ENCODE measurements at places on chromosomes 11 and 22.
A peak's percentile ranks its signal among the peaks of the same experiment; 100 is the strongest.

- no peak overlapping the region for H3K27ac ChIP-seq
- no peak overlapping the region for H3K4me3 ChIP-seq
Observed at GRCh38 chr22:37276776-37277175, 5.5 kb upstream of the CYTH4 start.

GRCh38 chr11:7520981-7521487, 7.2 kb downstream of the PPFIBP2 start:
- peaks cover 10% of the 10 kb centered on the region for H3K36me3 ChIP-seq
- H3K4me3 ChIP-seq: no peak overlapping the region
- no peak overlapping the region for H3K27ac ChIP-seq
- H3K4me1 ChIP-seq: peaks cover 15% of the 10 kb centered on the region

GRCh38 chr11:120589376-120589775, 77.8 kb downstream of the GRIK4 start:
- no peak for DNase-seq
- no peak overlapping the region for H3K27ac ChIP-seq
- H3K27me3 ChIP-seq: peaks cover 33% of the 10 kb centered on the region
- peaks cover 4% of the 10 kb centered on the region for H3K36me3 ChIP-seq

DNA sequence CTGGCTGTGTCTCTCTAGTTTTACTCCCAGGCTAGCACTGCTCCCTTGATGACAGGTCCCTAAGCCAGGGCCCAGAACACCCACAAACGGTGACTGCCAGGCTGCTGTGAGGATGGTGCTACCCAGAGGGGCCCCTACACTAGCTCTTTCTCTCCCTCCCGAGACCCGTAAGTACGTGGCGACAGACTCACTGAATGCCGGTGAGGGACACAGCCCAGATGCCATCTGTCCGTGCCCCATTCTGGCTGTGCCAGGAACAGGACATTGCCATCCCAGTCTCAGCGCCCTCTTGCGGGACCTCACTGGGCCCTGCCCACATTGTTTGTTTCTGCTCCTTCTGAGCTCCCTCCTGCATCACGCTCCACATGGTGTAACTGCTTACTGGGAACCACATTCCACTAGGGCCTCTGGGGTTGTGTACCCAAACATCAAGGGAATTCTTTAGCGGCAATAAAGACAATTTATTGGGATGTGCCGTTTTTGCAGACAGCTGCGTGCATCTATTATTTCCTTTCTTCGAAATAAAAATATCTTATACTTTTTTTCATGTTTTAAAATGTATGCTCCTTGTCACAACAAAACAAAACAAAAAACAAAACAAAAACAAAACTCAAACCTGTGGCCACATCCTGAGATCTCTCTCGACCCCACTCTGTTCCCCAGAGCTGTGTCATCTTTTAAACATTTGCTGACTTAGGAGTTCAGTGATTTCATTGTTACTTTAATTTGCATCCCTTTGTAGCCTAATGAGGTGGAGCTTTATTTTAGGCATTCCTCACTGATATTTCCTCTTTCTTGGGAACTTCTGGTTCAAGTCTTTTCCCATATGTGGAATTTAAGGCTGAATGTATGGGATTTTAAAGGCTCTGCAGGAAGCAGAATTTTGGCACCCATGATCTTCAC, 4.4 kb upstream of the TPCN2 start:
- no peaks in the 10 kb centered on the region for H3K36me3 ChIP-seq
- H3K4me3 ChIP-seq: no peak overlapping the region
- H3K27me3 ChIP-seq: peaks cover 6% of the 10 kb centered on the region
- DNase-seq: no peak
- H3K4me1 ChIP-seq: peaks cover 25% of the 10 kb centered on the region
- peak overlapping the region; percentile 61 for H3K27ac ChIP-seq

- DNase-seq: no peak
- H3K4me3 ChIP-seq: no peak overlapping the region
- no peaks in the 10 kb centered on the region for H3K36me3 ChIP-seq
Observed at GRCh38 chr11:102757823-102758549, 22.4 kb downstream of the MMP10 start.

GRCh38 chr11:107856180-107856980, 2.2 kb downstream of the SLC35F2 start:
- H3K27me3 ChIP-seq: peaks cover 43% of the 10 kb centered on the region
- H3K4me1 ChIP-seq: peaks cover 6% of the 10 kb centered on the region
- H3K27ac ChIP-seq: peak overlapping the region; percentile 2
- no peak for DNase-seq

DNA sequence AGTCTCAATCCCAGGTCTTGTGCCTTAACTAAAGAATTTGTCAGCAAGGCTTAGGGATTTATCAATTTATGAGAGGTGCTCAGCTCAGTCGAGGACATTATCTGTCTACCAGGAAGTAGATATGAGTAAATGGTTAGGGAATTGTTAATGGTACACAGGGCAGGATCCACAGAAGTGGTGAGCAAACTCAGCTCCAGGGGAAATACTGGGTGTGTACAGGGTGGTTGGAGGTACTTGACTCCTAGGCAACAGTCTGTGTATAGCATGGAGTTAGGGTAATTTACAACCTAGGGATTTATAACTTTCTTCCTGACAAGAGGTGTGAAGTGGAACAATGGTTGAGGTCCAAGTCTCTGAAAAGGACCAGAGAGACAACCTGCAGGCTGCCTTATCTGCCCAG, 123.4 kb upstream of the OR9Q1 start:
- no peak for DNase-seq
- peaks cover 6% of the 10 kb centered on the region for H3K4me1 ChIP-seq
- H3K36me3 ChIP-seq: no peaks in the 10 kb centered on the region
- H3K27me3 ChIP-seq: peaks cover 9% of the 10 kb centered on the region
- H3K4me3 ChIP-seq: peak overlapping the region; percentile 6

- peaks cover 12% of the 10 kb centered on the region for H3K4me1 ChIP-seq
- DNase-seq: no peak
- no peak overlapping the region for H3K27ac ChIP-seq
- H3K27me3 ChIP-seq: peaks cover 39% of the 10 kb centered on the region
- no peaks in the 10 kb centered on the region for H3K36me3 ChIP-seq
- H3K4me3 ChIP-seq: peak overlapping the region; percentile 83
Observed at GRCh38 chr22:37818409-37819104, 4.6 kb upstream of the GALR3 start.

DNA sequence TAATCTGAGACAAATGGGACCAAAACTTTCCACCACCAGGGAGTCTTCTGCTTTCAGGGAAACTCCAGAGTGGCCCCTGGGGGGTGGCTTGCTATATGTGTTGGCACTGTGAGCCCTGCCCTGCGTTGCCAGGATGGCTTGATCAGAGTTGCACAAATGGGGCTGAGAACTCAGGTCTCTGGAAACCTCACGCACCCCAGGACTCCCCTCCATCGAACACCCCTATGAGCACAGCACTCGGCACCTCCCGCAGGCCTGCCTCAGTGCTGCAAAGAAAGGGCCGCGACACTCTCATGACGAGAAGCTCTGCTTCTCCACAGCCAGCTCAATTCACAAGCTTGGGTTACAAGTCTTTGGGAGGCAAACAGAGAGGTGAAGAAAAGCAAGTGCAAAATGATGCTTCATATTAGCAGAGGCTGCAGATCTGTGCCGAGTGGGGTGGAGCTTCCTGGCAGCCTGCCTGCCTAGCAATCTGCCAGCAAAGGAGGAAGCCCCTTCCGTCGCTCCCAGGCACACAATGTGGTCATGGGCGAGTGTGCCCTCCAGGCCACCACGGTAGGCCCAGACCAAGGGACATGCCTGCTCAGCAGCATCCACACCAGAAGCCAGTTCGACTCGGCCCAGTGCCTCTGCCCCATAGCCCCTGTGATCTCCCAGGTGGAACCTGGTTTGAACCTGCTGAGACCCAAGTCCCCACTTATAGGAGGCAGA, 55.7 kb downstream of the MYH9 start:
- H3K4me1 ChIP-seq: peaks cover 89% of the 10 kb centered on the region
- no peak for DNase-seq
- H3K4me3 ChIP-seq: peak overlapping the region; percentile 76
- H3K36me3 ChIP-seq: peaks cover 35% of the 10 kb centered on the region
- H3K27ac ChIP-seq: peak overlapping the region; percentile 100
- H3K27me3 ChIP-seq: no peaks in the 10 kb centered on the region

DNA sequence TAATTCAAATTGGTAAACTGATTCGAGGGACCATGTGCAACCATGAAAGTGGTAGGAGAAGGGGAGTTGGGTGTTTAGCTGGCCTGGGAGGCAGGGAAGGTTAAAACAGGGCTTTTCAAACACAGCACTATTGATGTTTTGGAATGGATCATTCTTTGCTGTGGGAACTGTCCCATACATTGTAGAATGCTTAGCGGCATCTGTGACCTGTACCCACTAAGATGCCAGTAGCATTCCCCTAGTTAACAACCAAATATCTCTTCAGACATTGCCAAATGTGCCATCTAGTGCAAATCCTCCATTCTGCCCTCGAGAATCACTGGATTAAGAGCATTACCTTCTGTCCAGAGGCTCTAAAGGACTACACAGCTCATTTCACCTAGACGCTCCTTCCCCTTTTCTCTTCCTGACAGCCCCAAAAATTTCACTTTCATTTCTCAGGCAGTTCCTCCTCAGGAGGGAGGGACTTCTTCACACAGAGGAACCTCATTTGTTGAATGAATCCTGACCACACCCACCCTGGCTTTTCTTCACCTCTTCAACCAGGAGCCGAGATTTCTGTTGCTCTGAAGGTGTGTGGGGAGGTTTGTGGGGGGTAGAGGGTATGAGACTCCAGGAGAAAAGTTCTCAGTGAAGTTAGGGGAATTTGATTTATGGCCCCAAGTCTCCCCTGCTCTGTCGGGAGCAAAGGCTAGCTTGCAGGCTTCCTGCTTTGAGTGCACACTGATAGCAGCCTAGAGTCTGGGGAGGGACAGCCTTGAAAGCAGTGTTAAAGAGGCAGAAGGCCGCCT, at the start of gene TRIM34:
Gene TRIM34, plus strand, starts transcription at position 513 of the 791 bp plus-strand sequence. CDS start 7,331 bp downstream, outside the sequence.
- DNase-seq: no peak
- H3K4me1 ChIP-seq: peaks cover 24% of the 10 kb centered on the region
- H3K36me3 ChIP-seq: no peaks in the 10 kb centered on the region
- H3K27me3 ChIP-seq: no peaks in the 10 kb centered on the region
- H3K27ac ChIP-seq: peak within 1 kb of the TSS; percentile 42

- no peak overlapping the region for H3K27ac ChIP-seq
- peaks cover 15% of the 10 kb centered on the region for H3K4me1 ChIP-seq
- H3K4me3 ChIP-seq: peak overlapping the region; percentile 79
- peaks cover 15% of the 10 kb centered on the region for H3K27me3 ChIP-seq
Observed at GRCh38 chr11:64060861-64061444, 25.2 kb downstream of the FLRT1 start.

GRCh38 chr22:26287382-26288225, 118.3 kb downstream of the SEZ6L start:
- H3K27ac ChIP-seq: no peak overlapping the region
- no peak overlapping the region for H3K4me3 ChIP-seq

GRCh38 chr11:94781837-94782236, 13.7 kb downstream of the AMOTL1 start:
- no peaks in the 10 kb centered on the region for H3K27me3 ChIP-seq
- H3K4me1 ChIP-seq: peaks cover 44% of the 10 kb centered on the region
- DNase-seq: no peak
- H3K27ac ChIP-seq: no peak overlapping the region

DNA sequence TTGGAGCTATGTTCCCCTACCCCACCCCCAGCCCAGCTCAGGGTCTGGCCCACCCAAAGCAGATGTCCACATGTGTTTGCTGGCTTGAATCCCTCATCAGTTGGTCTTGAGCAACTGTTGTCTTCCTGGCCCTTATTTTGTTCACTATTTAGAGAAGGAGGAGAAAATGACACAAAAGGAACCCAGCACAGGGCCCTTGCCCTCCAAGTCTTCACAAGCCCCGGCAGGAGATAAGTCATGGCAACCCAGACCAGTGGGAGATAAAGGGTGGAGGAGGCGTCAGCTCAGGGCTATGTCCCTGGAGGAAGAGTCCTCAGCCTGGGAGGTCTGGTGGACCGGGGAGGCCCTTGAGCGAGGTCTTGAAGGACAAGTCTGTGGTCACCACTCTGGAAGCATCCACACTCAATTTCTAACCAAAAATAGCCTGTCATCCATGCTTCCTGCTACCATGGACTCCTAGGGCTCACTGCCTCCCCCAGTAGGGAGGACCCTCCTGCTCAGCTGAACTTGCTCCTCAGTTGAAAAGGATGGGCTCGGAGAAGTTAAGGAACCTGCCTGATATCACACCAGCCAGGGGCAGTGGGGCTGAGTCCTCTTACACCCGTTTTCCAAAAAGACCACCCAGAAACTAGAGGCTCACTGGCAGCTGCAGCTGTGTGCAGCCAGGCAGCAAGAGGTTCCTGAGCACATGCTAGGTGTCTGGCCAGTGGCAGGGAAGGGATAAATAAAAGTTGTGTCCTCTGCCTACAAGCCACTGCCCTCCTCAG, 1.8 kb upstream of the RAB3IL1 start:
- peaks cover 33% of the 10 kb centered on the region for H3K27me3 ChIP-seq
- H3K4me1 ChIP-seq: peaks cover 43% of the 10 kb centered on the region
- H3K4me3 ChIP-seq: peak overlapping the region; percentile 92

DNA sequence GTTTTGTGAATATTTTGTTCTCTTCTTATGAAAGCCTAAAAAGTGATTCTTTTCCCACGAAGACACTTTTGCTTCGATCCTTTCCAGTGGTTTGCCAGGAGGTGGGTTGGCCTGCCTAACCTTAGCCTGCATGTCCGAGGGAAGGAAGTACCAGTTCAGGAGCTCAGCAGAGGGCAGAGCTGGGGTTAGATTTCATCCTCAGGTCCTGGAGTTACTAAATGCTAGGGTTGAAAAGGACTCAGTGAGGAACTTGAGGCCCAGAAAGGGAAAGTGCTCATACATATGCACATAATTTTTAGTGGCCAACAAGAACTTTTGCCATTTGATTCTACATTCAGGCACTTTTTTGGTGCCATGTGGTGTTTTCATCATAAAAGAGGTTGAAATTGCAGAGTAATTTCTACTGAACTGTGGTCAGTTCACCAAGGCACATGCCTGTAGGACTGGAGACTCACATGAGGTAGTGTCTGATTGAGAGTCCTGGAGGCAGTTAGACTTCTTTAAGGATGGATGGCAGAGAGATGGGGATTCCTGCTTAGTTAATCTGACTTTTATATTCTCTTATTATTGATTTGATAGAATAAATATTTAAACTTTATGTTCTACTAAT, 36.7 kb downstream of the NCAM1 start:
- no peak for DNase-seq
- peak overlapping the region; percentile 44 for H3K27ac ChIP-seq
- H3K4me3 ChIP-seq: no peak overlapping the region
- no peaks in the 10 kb centered on the region for H3K27me3 ChIP-seq
- H3K4me1 ChIP-seq: peaks cover 34% of the 10 kb centered on the region

- no peaks in the 10 kb centered on the region for H3K27me3 ChIP-seq
- DNase-seq: no peak
- H3K27ac ChIP-seq: no peak overlapping the region
- no peaks in the 10 kb centered on the region for H3K36me3 ChIP-seq
- no peaks in the 10 kb centered on the region for H3K4me1 ChIP-seq
- H3K4me3 ChIP-seq: no peak overlapping the region
Observed at GRCh38 chr22:45194686-45195085, 31.0 kb downstream of the NUP50 start.

DNA sequence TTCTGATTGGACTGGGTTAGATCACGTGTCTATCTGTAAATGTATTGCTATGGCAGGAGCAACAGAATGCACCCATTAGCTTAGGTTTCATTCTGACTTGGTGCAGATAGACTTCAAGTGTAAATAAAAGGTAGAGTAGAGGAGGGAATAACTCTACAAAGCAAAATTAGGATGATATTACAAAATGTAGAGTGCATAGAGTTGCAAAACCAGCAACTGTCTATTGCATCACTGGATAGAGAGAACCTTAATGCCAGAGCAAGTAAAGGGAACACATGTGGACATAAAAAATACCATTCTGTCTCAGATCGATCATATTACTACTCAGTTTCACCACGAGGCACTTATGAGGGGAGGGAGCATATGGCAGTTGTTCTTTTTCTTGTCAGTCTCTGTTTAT, 22.0 kb upstream of the CAT start:
- H3K27me3 ChIP-seq: peaks cover 10% of the 10 kb centered on the region
- H3K36me3 ChIP-seq: no peaks in the 10 kb centered on the region
- H3K27ac ChIP-seq: no peak overlapping the region
- H3K4me3 ChIP-seq: no peak overlapping the region
- DNase-seq: no peak

Measured in type B pancreatic cell (in vitro differentiated cells).